DMS79 treated with DMSO at 0.1 percent for 48 hours (cell line): ENCODE measurements at places on chromosomes 5 and 9.

- no peak for DNase-seq
Observed at GRCh38 chr9:98766586-98766985, 29.8 kb downstream of the ANKS6 start.

DNA sequence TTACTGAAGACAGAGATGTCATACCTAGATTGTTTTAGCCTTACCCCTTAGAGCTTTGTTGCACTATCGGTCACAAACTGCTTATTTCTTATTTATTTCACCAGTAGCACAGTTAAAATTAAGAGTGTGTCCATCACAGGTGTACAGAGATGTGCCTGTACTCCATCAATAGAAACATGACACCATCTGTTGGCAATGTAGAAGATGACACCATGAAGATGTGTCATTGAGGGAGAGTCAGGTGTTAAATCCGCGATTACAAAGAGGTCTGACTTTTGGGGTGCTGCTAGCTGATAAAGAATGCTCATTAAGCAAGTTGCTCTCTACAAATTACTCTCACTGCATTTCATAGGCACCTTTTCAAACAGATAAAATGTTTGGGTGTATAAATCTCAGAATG is 164.4 kb downstream of the SMARCA2 start:
- DNase-seq = no peak

GRCh38 chr5:90802474-90803317 is 244.1 kb downstream of the ADGRV1 start:
- peak; percentile 1 for DNase-seq

GRCh38 chr9:34802916-34803315 is 93.0 kb upstream of the CCL21 start:
- no peak for DNase-seq

DNA sequence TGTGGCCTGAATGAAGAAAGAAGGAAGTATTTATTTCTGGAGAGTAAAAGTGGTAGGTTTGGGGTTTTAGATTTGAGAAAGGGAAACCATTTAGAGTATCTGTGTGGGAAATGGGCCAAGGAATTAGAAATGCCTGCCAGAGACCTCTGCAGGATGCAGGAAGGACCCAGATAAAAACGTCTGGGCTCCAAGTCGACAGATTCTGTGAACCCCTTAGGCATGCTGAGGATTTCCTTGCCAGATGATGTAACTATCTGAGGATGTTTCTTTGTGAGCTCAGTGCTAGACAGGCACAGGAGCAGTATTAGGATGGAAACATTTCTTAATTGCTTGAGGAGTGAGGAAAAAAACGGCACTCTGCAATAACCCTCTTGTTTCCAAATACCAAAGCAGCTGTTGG is 251.8 kb upstream of the DMRT1 start:
- no peak for DNase-seq

DNA sequence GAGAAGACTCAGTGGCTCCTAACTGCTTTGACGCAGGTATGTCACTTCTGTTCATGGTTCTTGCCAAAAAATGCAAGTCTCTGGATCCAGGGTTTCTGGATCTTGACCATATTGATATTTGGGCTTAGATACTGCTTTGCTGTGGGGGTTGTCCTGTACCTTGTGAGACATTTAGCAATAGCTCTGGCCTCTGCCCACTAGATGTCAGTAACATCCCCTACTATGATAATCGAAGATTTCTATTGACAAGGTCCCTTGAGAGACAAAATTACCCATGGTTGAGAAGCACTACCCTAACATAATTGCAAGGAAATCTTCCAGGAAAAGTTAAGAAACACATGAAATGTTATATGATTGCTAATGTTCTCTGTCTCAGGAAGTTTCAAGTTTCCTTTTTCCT is 285.4 kb downstream of the TMEM232 start:
- DNase-seq = no peak

DNA sequence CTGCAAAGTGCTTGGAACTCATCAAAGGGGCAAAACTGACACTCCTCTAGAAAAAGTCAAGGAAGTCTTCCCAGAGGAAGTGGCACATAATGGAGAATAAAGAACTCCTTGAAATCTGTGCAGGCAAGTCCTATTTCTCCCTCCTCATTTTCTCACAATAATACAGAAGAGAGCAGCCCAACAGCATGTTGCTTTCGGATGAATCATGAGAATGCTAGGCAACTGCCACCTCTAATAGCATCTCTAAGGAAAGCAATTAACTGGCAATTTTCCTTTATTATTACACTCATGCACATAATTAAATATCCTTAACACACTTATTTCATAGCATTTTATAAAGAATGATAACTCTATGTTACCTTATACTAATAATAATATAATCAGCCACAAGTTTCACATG is 122.2 kb upstream of the PTGER4 start:
- no peak for DNase-seq

GRCh38 chr9:85738509-85738908 is 3.2 kb downstream of the AGTPBP1 start:
- DNase-seq = no peak

DNA sequence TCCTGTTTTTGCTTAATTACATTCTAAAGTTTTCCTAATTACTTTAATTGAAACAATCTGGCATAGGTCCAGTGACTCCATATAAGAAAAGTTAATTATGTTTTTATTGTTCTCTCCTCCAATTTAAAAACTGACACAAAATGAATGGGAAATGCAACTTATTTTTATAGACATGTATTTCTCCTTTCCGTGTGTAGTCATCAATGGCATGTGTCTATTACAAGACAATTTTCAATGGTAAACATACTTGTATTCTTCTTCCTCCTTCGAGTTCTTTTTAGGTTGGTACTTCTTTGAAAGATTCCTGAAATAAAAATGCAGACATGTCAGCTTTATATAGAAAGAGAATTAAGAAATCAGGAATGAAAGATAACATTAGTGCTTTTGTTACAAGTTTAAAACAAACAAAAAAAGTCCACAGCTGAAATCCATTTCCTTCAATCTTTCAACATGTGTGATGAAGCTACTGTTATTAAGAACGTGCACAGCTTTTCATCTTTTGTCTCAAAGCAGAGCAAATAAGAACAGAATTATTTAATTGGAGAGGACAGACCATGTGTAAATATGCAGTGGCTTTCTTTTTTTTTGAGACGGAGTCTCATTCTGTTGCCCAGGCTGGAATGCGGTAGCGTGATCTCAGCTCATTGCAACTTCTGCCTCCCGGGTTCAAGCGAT is 63.8 kb downstream of the FNBP1 start:
- no peak for DNase-seq

- peak; percentile 8 for DNase-seq
Observed at GRCh38 chr9:82196622-82197441, 208.3 kb downstream of the SPATA31D1 start.

DNA sequence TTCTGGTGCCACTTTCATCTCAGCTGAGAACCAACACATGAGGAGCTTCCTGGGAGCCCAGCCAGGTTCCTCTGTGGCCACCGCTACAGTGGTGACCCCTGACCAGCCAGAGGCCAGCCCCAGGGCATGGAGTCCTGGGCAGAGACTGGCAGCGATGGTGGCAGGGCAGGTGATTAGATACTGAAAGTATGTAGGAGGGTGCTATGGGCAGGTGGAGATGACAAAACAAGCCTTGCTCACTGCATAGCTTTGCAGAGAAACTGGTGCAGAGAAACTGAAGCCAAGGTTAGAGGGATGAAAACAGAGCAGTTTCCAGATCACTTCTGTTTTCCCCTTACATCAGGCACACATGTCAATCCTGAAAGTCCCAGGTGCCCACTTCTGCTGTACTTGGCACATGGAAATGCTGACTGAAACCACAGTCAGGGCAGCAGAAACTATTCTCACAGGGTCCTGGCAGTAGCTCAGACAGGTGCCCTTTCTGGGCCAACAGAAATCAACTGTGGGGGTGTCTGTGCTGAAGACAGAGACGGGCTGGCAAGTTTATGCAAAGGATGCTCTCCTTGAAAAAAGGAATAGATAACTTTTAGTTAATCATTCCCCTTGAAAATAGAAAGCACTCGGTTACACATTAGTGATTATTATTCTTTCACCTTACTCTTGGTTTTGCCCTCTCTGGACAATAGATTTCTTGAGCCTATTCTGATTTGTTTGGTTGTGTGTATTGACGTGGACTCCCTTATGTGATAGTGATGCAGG is 90.3 kb downstream of the ANKRD55 start:
- DNase-seq = peak; percentile 11

DNA sequence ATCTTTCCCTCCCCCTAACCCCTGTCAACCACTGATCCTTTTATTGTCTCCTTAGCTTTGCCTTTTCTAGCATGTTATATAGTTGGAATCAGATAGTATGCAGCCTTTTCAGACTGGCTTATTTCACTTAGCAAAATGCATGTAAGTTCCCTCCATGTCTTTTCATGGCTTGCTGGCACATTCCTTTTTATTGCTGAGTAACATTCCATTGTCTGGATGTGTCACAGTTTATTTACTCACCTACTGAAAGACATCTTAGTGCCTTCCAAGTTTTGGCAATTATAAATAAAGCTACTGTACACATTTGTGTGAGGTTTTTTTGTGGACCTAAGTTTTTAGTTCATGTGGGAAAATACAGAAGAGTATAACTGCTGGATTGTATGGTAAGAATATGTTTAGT is 230.1 kb downstream of the PBX3 start:
- no peak for DNase-seq

DNA sequence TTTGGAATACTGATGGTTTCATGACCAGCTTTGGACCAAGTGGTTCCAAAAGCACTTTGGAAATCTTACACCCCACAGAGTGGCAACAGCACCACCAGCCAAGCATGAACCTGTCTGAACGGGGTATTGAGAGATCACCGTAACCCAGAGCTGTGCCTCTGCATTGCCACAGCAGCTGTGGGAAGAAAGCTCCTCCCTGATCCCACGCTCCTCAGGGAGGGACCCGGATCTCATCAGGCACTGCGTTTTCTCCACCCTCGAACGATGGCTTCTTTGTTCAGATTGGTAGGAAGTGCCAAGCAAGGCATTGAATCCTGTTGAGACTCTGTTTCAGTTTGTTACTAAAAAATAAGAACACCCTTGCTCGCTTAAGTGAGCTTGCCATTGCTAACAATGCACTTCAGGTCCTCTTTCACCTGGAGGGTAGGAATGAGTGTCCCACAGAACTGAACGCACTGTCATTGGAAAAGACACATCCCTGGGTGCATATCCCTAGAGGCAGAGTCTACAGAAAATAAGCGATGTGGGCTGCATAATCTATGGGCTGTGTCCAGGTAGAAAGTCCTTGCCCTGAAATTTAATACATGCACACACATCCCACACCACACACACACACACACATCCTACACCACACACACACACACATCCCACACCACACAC is 118.0 kb upstream of the ICE1 start:
- peak; percentile 38 for DNase-seq

GRCh38 chr5:19547640-19548039 is 440.4 kb downstream of the CDH18 start:
- DNase-seq = no peak

DNA sequence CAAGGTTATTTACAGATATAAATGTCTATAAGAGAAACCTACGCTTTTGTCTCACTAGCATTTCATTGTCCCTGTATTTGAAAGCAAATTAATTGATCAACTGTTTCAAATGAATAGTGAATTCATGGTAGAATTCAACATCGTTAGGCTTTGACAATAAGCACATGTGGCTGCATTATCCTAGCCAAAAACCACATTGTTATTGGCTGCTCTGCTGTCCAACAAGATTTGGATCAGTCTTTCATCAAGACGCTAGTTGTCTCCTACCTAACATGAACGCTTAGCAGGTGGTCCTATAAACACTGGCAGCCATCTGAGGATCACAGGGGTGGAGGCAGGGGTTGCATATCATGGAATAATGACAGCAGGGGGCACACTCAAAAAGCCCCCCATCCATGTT is 455.0 kb downstream of the CTNND2 start:
- DNase-seq = no peak

GRCh38 chr9:121698627-121699570 is 47.5 kb downstream of the DAB2IP start:
- DNase-seq = peak; percentile 31

- no peak for DNase-seq
Observed at GRCh38 chr9:27133817-27134216, 24.8 kb downstream of the TEK start.

DNA sequence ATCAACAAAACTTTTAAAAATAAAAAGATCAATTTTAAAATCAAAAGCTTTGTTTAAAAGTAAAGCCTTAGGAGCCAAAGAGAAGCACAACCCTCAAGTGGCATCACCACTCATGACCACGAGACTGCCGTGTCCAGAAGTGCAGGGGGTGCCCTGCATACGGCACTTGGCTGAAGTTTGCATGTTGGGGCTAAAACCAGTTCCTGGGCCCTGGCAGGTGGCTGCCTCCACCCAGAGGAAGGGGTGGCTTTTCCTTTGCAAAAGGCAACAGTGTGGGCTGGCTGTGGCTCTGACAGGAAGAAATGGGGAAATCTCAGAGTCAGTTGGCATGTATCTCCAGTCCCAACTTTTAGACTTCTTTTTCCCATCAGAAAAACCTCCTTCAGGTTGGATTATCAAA is 15.3 kb downstream of the TRMO start:
- no peak for DNase-seq

DNA sequence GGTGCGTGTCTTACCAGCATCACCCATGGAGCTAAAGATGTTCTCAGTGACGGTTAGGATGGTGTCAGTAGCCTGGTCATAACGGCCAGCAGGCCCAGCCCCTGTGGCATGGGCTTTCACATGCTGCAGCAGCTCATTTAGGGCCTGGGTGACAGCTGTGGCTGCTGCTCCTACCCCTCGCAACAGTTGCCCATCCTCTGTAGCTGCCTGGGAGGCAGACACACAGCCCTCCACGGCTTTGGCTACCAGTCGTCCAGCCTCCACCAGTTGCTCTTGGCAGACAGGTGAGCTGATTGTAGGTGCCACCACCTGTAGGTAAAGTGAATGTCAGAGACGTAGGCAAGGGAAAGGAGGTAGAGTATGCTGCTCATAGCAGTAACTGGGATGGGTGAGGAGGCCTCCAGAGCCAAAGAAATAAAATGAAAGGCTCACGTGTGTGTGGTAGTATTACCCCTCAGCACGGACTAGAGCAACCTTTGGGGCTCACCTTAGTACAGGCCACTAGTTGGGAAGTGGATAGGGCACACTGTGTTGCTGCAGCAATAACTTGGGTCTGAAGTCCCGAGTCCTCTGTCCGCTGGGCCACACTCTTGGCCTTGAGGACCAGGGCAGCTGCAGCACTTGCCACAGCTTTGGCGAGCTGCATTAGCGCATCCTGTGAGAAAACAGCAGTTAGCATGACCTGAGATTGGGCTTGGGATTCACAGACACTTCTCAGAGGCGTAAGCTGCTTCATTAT is 14.7 kb downstream of the TLN1 start:
- DNase-seq = no peak

DNA sequence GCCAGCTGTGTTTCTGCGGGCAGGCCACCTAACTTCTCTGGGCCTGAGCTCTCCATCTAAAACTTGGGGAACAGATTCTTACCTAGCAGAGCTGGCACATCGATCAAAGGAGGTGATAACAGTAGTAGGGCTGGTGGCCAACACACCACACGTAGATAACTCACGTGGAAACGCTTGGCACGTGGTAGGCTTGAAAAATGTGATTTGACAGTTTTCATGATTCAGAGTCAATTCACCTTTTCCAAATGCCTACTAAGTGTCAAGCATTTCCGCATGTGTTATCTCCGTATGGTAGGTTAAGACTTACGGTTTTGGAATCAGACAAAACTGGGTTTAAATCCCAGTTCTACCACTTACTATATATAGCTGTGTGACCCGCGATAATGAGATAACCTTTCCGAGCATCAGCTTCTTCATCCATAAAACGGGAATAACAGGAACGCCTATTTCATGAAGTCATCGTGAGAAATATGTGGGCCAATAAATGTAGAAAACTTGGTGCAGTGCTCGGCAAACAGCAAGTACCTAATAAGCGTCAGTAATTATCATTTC is 25.5 kb downstream of the NDUFA8 start:
- DNase-seq = no peak

GRCh38 chr9:90419221-90419851 is 223.3 kb downstream of the DIRAS2 start:
- no peak for DNase-seq
